ENCODE measurements at places on chromosomes 6 and 20. TPM values are rescaled to one million over a fixed set of nuclear protein-coding genes. Genes with fewer than 3 reads are reported as not detected.

DNA sequence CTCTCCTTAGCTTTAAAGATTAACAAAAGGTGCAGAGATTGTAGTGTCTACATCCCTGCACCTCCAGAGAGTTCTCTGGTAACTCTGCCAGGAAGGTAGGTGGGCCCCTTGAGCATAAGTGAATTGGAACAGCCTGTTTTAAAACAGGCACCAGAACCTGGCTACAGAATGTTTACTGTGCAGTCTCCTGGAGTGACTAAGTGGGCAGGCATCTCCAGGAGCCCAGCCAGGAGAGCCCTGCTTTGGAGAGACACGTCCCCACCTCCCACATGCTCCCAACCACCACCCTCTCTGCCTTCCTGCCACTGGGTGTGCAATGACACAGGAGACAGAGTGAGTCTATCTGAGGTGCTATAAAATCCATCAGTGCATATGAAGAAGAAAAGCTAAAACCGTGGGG, 110.3 kb upstream of the EYA4 start:
- no peaks in the 10 kb centered on the region for H3K36me3 ChIP-seq
- H3K27me3 ChIP-seq: no peaks in the 10 kb centered on the region
- no peak for DNase-seq
- H3K27ac ChIP-seq: no peak overlapping the region
- H3K4me3 ChIP-seq: no peak overlapping the region

DNA sequence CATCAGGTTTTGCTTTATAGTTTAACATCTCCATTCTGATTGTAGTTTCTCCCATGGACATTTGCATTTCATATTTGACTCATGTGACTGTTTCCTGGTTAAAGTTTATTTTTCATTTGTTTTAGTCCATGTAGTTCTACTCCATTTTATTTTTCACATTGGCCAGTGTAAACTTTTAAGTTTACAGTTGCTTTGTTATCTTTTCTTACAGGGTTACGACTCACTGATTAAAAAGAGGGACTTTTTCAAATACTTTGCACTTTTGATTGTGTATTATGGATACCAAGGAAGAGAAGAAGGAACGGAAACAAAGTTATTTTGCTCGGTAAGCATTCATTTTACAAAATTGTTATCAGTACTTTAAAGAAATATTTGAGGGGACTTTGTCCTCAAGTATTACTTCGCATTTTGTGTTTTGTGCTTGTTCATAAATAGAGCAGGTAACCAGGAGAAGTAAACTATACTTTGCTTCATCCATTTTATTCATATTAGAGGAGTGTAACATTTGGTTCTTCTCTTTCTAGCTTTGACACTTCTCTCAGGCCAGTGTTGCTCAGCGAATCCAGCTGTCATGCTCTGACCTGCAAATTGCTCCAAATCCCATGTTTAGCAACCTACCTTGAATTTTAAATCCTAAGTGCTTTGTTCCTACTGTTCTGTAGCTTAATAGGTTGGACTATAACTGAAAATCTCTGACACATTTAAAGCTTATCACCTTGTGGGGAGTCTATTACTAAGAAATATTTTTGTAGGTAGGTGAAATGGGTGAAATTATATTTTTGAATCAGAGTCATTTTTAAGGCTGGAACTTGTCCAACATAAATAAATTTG, 24.5 kb downstream of the NCOA7 start:
- H3K27me3 ChIP-seq: no peaks in the 10 kb centered on the region
- no peak overlapping the region for H3K4me3 ChIP-seq
- no peak overlapping the region for H3K27ac ChIP-seq
- peaks cover 21% of the 10 kb centered on the region for H3K4me1 ChIP-seq
- DNase-seq: no peak

- no peak overlapping the region for H3K27ac ChIP-seq
- H3K4me1 ChIP-seq: peaks cover 15% of the 10 kb centered on the region
- no peaks in the 10 kb centered on the region for H3K27me3 ChIP-seq
- peaks cover 37% of the 10 kb centered on the region for H3K36me3 ChIP-seq
- DNase-seq: no peak
Observed at GRCh38 chr6:32825966-32826365, 9.2 kb upstream of the HLA-DOB start.

- H3K36me3 ChIP-seq: no peaks in the 10 kb centered on the region
- H3K27me3 ChIP-seq: no peaks in the 10 kb centered on the region
- H3K4me3 ChIP-seq: no peak overlapping the region
Observed at GRCh38 chr20:57079031-57080005, 187.1 kb downstream of the BMP7 start.

DNA sequence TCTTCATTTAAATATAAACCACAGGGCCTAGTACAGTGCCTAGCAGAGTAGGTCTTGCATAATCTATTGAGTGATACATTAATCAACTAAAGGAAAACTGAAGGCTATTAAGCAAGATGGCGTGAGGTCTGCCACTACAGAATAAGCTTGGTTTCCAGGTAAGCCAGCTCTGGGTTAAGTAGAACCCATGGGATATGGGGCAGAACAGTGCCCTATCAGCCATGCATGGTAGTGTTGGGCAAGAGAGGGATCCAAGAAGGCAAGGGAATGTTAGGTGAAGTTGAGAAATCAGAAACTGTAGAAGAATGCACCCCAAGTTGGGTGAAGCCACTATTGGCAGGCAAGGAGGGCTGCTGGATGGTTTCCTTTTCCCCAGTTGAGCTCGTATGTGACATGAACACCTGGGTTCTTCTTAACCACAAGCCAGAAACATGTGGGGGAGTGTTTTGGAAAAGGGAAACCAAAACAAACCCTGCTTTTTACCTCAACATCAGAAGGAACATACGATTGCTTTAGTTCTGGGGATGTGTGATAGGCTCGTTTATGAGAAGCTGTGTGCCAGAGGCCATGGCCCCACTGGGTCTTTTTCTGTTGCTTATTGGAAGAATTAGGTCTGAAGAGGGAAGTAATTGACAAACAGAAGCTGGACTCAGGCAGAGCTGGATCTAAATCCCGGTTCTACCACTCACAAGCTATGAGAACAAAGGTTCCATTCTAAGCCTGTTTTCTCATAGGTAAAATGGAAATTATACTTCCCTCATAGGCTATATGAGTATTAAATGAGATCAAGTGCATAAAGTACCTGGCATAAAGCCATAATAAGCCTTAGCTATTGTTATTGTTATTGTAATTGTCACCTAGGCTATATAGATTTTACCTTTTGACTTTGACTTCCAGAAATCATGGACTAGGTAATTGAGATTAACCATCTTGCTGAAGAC, 33.5 kb downstream of the NEDD9 start:
- H3K27ac ChIP-seq: peak overlapping the region; percentile 89
- no peaks in the 10 kb centered on the region for H3K27me3 ChIP-seq
- peak; percentile 80 for DNase-seq
- peak overlapping the region; percentile 44 for H3K4me3 ChIP-seq

DNA sequence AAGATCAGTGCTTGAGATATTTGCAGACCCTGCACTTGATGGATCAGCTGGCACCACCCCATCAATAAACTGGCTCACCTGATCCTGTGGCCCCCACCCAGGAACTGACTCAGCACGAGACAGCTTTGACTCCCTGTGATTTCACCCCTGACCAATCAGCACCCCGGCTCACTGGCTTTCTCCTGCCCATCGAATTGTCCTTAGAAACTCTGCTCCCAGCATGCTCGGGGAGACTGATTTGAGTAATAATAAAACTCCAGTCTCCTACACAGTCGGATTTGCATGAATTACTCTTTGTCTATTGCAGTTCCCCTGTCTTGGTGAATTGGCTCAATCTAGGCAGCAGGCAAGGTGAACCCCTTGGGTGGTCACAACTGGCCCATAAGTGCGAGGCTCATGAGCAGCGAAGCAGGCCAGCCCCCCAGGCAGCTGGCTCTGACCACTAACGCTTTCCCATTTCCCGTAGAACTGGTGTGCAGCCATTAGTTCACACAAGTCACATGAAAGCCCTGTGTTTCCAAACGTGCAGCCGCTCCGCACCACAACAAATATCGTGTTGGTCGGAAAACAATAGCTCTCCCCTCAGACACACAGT, 79.6 kb downstream of the RSPH3 start:
- DNase-seq: no peak
- H3K4me1 ChIP-seq: peaks cover 4% of the 10 kb centered on the region
- no peaks in the 10 kb centered on the region for H3K27me3 ChIP-seq
- H3K4me3 ChIP-seq: no peak overlapping the region

- peak overlapping the region; percentile 34 for H3K27ac ChIP-seq
- DNase-seq: peak; percentile 75
- peaks cover 56% of the 10 kb centered on the region for H3K27me3 ChIP-seq
- peaks cover 37% of the 10 kb centered on the region for H3K4me1 ChIP-seq
- H3K36me3 ChIP-seq: peaks cover 7% of the 10 kb centered on the region
Observed at GRCh38 chr6:167826230-167826895, 348 bp upstream of the AFDN start.

GRCh38 chr6:69018906-69019305, 383.8 kb downstream of the ADGRB3 start:
- DNase-seq: no peak
- no peak overlapping the region for H3K4me3 ChIP-seq
- H3K36me3 ChIP-seq: no peaks in the 10 kb centered on the region
- H3K4me1 ChIP-seq: no peaks in the 10 kb centered on the region
- H3K27ac ChIP-seq: no peak overlapping the region

DNA sequence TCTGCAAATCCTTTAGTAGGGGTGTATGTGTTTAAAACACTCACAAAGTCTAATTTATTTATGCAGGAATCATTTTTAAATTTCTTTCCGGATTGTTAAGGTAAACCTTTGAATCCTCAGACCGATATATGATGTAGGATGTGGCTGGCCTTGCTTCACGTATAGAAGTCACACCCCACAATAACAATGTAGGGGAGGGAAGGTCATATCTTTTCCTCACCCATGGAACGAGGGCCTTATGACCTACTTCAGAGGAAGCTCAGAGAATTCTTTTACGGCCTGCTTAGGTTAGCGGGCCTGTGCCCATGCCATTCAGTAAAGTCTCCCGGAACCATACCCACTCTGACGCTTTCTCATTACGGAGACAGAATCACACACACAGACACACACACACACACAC, 102.9 kb downstream of the MAP3K7 start:
- peaks cover 7% of the 10 kb centered on the region for H3K4me1 ChIP-seq
- DNase-seq: no peak
- no peak overlapping the region for H3K4me3 ChIP-seq
- H3K36me3 ChIP-seq: peaks cover 4% of the 10 kb centered on the region
- H3K27ac ChIP-seq: no peak overlapping the region

DNA sequence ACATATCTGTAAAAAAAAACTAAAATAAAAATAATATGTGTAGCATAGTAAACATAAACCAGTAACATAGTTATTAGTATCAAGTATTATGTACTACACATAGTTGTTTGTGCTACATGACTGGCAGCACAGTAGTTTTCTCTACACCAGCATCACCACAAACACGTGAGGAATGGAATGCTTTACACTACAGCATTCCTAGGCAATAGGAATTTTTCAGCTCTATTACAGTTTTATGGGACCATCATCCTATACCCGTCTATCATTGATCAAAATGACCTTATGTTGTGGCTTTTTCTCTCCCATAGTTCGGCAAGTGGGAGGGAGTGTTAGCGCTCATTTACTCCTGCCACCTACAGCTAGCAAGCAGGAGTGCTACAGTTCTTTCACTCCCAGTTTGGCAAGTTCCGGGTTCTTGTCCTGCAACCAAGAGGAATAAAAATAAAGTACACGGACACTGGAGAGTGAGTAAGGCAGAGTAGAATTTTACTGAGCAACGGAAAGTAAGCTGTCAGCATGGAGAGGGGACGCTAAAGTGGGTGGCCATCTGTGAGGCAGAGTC, 196.8 kb upstream of the HSF2 start:
- H3K27ac ChIP-seq: no peak overlapping the region
- no peaks in the 10 kb centered on the region for H3K36me3 ChIP-seq

DNA sequence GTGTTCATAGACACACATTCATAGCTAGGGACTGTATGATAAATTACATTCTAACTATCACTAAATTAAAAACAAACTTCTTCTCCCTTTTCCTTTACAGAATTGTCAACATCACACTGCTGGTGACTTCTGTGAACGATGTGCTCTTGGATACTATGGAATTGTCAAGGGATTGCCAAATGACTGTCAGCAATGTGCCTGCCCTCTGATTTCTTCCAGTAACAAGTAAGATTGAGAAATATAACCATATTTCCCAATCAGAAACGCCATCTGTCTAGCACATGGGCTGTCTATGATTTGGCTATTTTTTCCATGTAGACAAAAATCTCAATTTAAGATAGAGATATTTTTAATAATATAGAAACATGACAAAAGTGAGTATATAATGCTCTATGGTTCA, 367.7 kb downstream of the ARHGAP18 start:
- H3K27ac ChIP-seq: no peak overlapping the region
- no peak overlapping the region for H3K4me3 ChIP-seq
- no peaks in the 10 kb centered on the region for H3K36me3 ChIP-seq
- peaks cover 11% of the 10 kb centered on the region for H3K27me3 ChIP-seq
- no peaks in the 10 kb centered on the region for H3K4me1 ChIP-seq

DNA sequence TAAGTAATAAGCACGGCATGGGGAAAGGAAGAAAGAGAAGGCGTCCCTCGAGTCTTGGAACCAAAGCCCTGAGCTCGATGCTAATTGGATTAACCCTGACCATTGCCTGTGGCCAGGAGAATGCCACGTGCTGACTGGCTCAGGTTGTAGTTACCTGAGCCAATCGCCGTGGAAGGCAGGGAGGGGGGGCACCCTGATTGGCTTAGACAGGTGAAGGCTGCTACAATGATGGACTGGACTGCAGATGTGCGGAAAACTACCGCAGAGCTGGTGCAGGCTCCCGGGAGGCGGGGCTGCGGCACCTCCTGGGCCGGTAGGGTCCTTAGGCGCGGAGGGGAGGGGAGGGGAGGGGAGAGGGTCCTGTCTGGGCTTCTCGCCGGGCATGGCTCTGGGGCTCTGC, 121.3 kb downstream of the TFAP2C start:
- no peak overlapping the region for H3K27ac ChIP-seq
- H3K4me1 ChIP-seq: no peaks in the 10 kb centered on the region
- no peak overlapping the region for H3K4me3 ChIP-seq
- peaks cover 9% of the 10 kb centered on the region for H3K27me3 ChIP-seq

GRCh38 chr6:128719786-128720185, 163.2 kb upstream of the LAMA2 start:
- H3K27me3 ChIP-seq: peaks cover 15% of the 10 kb centered on the region
- no peak overlapping the region for H3K27ac ChIP-seq
- DNase-seq: no peak

HLA-DMB gene
- total RNA-seq: 14.4 TPM

LY6G6F gene
- total RNA-seq: not detected

SAMD5 gene
- total RNA-seq: not detected

TUBB2A gene
- total RNA-seq: 3.5 TPM

PLN gene
- not detected for total RNA-seq

TRIM15 gene
- total RNA-seq: not detected

MUC21 gene
- not detected for total RNA-seq

RBPJL gene
- not detected for total RNA-seq

HLA-DOB gene
- total RNA-seq: 17.0 TPM

MRPS26 gene
- total RNA-seq: 38.9 TPM

C6orf58 gene
- total RNA-seq: not detected
